ENCODE measurements at places on chromosomes 7 and 10.

DNA sequence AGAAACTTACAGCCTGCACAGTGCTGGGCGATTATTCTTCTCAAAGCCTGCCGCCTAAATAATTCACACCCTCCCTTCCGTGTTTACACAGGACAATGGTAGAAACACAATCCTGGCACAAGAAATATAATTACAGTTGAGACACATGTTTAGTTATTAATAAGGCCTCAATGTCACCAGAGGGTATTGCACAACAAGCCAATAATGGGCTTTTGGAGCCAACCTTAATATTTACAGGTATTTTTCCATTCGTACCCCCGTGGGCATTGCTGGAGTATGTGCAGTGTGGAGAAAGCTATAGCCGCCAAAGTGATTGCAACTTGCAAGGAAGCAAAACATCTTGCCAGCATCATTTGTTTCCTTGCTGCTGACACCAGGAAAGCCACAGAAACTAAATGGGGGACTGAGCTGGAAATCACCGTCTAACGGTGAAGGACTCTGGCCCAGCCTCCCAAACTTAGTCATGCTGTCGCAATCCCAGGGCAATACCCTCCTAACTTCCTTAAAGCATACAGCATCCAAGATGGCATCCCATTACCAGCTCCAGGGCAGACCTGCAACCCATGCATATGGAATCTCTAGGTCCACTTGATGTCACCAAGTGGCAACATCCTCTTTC is 8.6 kb downstream of the CALN1 start:
- no peak for DNase-seq

DNA sequence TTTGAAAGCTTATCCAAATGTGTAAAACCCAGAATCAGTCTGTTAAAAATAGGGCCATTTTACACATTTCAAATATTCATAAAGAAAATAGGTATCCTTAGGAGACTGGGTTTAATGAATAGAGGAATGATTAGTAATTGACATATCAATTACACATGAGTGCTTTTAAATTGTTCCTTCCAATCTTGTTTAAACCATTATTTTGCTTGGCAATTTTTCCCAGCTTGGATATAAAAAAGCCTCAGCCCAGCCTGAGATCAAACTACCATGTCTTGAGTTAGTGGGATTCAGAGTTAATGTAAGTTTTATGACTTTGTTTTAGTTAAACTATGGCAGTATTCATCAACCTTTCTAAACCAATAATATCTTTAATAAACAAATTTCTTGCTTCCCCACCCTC is 28.3 kb downstream of the PARP12 start:
- DNase-seq: no peak

DNA sequence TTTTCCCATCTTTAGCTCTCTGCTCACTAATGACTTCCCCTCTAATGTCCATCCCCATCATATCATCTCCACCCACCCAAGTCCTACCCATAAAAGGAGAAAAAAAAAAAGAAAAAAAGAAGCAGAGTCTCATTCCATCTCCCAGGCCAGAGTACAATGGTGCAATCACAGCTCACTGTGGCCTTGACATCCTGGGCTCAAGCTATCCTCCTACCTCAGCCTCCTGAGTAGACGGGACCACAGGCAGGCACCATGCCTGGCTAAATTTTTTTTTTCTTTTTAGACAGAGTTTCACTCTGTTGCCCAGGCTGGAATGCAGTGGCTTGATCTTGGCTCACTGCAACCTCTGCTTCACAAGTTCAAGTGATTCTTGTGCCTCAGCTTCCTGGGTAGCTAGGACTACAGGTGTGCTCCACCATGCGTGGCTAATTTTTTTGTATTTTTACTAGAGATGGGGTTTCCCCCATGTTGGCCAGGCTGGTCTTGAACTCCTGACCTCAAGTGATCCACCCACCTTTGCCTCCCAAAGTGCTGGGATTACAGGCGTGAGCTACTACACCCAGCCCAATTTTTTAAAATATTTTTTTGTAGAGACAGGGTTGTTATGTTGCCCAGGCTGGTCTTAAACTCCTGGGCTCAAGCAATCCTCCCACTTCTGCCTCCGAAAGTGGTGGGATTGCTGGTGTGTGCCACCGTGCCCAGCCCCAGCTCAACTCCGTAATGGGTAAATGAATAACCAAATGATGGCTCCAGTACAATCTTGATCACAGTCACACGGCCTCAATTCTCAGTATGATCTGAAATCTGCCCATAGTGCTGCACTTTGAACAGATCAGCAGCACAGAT is 24.6 kb upstream of the SGMS1 start:
- no peak for DNase-seq

- DNase-seq: no peak
Measured at GRCh38 chr10:112839928-112840654, 110.0 kb upstream of the TCF7L2 start.

GRCh38 chr10:32139223-32140073 is 83.2 kb upstream of the KIF5B start:
- peak; percentile 84 for DNase-seq

- DNase-seq: no peak
Measured at GRCh38 chr10:126584836-126585235, 85.7 kb downstream of the C10orf90 start.

GRCh38 chr7:157437519-157438061 is 100.8 kb downstream of the DNAJB6 start:
- no peak for DNase-seq

DNA sequence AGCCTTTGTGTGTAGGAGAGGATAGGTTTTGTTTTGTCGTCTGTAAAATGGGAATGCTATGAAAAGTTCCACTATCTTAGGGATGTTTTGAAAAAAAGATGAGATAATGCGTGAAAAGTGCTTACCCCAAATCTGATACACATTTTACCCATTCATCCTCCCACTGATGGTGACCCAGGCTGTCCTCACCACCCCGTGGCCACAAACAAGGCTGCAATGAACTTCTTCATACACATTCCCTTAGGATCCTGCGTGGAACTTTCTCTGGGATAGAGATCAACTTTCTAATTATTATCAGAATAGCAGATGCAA is 399 bp upstream of the OGDHL start:
- DNase-seq: no peak

DNA sequence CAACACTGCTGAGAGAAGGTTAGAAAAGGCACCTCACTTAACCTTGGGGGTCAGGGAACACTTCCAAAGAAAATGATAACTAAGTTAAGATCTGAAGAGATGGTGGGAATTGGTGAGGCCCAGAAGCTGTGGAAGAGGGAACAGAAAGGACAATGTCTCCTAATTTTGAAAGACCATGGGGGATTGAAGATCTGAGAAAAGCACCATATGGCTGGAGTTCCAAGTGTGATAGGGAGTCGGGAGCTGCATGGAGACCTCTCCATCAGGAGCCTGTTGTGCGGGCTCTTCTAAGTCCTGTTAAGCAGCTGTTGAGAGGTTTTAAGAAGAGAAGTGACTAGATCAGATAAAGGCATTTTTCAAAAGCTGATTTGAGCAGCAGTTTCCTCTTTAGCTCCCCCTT is 254.3 kb downstream of the CDK14 start:
- DNase-seq: no peak

DNA sequence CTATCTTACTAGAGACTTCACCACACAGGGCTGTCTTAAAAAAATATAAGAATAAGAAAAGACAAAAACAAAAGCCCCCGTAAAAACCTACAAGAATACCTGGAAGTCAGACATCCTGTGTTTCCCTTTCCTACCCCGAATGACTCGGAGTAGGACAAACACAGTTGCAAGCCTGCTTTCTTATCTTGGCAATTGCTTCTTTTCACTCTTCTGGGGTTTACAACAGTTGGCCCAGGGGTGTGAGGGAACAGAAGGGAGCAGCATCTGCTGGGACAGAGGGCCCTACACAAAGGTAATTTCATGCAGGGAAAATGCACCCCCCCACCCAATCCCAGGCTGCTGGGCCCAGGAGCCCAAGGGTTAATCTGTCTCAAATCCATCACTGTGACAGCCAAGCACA is 220.6 kb downstream of the ARHGAP12 start:
- DNase-seq: no peak
